ENCODE measurements at places on chromosomes 6 and 20.
A peak's percentile ranks its signal among the peaks of the same experiment; 100 is the strongest.

- DNase-seq, result no peak
These were observed 60.8 kb downstream of the CD40 start for GRCh38 chr20:46178891-46179290.

DNA sequence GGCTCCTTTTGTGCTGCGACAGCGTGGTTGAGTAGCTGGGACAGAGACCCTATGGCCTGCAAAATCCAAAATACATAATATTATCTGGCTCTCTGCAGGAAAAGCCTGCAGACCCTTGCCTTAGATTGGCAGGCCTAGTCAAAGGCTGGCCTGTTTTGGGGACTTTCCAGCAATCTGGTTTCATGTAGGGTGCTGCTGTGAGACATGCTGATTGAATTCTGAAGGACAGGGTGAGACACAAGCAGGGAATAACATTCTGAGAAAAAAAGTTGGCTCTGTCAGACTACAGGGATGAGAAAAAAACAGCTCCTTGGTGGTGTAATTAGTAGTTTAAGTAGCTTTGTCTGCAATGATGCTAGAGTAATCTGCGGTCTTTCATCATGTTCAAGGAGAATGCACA is 402.7 kb upstream of the AGPAT4 start:
- DNase-seq, result no peak

DNA sequence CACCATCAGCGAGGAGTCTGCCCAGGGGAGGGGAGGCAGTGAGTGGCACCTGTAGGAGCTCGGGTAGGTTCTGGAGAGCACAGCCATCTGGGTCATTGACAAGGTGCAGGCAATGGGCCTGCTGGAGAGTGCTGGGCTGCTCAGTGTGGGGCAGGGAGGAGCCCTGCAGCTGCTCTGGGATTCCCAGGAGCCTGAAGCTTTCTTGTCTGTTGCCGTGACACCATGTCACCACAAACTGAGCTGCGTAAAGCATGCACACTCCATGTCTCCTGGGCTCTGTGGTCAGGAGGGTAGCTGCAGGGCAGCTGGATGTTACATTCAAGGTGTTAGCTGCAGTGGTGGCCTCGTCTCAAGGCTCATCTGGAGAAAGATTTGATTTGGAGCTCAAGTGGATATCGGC is 4.5 kb upstream of the SLC22A1 start:
- no peak for DNase-seq

GRCh38 chr20:62754122-62754990 is 41.9 kb upstream of the MRGBP start:
- peak; percentile 2 for DNase-seq

DNA sequence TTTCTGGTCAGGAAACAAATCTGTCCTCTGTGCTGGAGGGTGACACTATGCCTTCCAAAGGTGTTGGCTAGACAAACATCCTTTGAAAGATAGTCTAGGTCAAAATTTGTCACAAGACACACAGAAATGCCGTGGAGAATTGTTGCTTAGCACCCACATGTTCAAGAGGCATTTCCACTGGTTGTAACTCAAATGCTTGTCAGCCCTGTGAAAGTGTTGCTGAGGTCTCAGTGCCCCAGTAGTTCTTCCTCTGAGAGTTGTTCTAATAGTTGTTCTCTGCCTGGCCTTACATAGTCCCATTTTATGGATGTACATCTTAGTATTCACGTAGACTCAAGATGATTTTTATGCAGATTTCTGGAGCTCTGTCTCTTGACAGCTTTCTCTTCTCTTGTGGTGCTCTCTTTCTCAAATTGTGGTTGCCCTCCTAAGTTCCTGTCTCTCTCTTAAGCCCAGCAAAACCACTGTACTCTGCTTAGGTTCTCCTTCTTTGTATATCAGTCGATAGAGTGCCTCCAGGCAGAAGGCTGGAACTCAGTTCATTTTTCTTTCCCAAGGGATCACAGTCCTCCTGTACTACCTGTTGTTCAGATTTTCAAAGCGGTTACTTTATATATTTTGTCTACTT is 39.5 kb upstream of the REV3L start:
- DNase-seq, result no peak

DNA sequence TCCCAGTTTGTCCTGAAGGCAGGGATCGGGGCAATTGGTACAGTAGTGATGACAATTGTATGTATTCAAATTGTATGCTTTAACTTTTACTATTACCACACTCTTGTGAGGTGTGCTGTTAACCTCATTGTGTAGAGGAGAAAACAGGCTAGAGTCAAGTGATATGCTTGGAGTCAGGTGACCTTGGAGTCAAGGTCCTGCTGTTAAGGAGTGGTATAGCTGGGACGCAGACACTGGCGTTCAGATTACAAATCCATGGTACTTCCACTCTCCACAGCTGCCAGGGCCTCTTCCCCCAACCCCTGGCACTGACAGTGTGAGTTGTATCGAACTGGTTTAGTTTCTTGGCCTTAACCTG is 10.5 kb downstream of the CNPY3 start:
- DNase-seq, result no peak

- DNase-seq, result no peak
These were observed 610.6 kb downstream of the HDGFL1 start for GRCh38 chr6:23179994-23180393.

GRCh38 chr6:36491378-36491965 is 48.7 kb downstream of the KCTD20 start:
- DNase-seq, result no peak

DNA sequence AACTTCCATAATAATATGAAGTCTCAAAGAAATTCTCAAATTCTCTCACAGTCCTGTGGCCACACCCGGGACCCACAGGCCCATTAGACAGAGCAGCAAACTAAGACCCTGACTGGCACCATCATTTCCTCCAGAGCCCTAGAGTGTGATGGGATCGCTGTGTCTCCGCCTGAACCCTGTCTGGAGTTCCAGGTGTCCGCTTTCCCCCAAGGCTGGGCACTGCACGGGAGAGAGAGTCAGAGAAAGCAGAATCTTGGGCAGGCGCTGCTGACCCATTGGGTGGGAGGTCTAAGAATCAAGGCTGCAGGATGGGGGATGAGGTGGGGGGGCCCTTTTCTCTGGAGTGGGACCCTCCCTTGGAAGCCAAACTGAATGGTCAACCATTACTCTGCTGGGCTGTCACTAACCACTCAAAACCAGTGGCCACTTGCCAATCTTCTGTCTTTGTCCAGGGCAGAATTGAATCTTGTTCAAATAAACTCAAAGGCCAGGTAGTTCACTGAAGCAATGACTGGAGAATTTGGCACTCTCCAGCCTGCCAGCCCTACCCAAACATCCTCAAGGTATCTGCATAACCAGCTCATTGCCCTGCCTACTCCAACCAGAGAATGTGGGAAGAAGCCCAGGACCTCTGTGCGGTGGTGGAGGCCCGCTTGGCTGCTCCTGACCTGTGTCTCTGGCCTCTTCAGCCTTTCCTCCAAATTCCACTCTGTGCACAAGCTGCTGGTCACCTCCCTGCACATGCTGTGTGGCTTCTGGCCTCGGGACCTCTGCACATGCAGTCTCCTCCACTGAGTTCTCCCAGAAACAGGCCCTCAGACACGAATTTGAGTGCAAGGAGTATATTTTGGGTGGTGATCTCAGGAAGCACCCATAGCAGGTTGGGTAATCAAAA is 141.1 kb downstream of the CEBPB start:
- DNase-seq, result no peak

- DNase-seq, result no peak
These were observed 179.8 kb downstream of the CLIC5 start for GRCh38 chr6:45835721-45836437.

DNA sequence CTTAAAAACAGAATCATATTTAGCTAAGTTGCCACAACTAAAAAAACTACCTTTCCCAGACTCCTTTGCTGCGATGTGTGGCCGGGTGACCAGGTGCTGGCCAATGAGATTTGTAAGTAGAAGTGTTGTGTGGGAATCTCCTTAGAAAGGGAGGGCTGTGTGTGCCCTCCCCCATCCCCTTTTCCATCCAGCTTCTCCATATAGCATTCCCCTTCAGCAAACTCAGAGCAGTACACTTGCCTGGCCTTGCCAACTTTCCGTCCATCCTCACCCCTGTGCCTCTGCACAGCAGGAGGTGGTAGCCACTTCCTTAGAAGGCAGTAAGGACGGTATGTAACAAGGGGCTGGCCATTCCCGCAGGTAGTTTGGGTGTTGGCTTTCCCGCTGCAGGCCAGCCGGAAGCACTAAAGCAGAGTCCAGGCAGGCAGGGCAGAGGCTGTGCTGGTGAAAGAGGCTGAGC is 22.3 kb upstream of the KCNK16 start:
- DNase-seq, result no peak

DNA sequence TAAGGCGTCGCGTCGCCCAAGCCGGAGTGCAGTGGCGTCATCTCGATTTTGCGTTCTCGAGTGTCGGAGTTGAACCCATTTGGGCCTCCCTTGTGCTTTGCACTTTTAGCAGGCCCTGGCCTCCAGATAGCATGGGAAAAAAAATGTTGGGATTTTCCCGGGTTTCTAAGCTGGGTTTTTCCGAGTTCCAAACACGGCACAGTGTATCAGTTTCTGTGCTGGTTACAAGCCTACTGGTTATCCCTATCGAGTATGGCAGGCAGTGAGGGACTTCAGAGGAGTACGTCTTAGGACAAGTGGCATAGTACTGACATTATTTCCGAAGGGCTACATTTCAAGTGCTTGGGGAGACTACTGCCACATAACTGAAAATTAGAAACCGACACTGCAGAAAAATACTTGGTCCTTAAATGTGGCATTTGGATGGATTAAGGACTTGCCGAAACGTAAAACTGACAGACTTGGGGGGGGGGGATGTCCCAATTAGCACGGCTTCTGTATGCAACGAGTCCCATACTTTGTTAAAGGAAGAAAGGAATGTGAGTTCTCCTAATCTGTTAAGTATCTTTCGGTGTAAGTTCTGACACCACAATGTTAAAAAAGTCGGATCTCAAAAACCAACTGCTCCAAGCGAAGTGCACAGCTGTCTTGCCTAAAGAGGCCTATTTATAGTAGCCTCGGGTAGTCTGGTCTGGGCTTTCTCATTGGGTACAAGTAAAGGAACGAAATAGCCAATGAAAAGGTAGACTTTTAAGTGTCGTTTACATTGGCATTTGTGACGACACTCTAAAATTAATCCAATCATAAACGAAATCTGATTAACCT is 70.2 kb downstream of the HFE start:
- DNase-seq, result peak; percentile 98

DNA sequence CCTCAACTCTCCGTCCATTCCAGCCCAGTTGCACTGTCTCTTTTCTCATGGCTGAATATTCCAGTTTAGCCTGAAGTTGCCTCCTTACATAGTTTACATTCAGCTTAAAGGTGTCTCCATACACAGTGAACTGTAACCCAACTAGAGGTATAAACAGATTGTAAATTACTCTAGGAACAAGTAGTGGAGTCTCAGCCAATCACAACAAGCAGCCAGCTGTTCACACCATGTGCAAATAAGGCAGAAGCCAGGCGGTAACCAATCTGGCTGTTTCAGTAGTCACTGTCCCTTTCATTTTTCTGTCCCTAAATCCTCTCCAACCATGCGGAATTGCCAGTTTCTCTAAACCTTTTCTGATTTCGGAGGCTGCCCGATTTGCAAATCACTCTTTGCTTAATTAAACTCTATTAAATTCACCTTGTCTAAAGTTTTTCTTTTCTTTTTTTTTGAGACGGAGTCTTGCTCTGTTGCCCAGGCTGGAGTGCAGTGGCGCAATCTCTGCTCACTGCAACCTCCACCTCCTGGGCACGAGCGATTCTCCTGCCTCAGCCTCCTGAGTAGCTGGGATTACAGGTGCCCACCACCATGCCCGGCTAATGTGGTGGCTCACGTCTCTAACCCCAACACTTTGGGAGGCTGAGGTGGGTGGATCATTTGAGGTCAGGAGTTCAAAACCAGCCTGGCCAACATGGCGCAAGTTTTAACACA is 37.6 kb upstream of the GFOD1 start:
- no peak for DNase-seq

GRCh38 chr20:21149344-21149743 is 23.5 kb downstream of the KIZ start:
- no peak for DNase-seq

DNA sequence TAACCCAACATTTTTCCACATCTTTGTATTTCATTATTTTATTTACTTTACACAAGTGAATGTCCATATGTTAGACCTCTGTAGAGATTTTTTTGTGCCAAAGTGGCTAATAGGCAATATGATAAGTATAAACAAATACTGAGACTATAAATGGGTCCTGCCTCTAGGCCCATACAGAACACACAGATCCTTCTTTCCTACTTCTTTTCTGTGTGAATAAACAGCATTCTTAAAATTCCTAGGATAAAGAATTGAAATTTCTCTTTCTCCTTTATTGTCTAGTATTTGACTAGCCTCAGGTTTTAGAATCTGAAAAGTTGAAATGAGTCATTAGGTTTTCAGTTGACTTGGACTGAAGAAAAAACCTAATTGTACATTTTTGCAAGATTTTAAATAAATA is 46.3 kb upstream of the HS3ST5 start:
- no peak for DNase-seq

DNA sequence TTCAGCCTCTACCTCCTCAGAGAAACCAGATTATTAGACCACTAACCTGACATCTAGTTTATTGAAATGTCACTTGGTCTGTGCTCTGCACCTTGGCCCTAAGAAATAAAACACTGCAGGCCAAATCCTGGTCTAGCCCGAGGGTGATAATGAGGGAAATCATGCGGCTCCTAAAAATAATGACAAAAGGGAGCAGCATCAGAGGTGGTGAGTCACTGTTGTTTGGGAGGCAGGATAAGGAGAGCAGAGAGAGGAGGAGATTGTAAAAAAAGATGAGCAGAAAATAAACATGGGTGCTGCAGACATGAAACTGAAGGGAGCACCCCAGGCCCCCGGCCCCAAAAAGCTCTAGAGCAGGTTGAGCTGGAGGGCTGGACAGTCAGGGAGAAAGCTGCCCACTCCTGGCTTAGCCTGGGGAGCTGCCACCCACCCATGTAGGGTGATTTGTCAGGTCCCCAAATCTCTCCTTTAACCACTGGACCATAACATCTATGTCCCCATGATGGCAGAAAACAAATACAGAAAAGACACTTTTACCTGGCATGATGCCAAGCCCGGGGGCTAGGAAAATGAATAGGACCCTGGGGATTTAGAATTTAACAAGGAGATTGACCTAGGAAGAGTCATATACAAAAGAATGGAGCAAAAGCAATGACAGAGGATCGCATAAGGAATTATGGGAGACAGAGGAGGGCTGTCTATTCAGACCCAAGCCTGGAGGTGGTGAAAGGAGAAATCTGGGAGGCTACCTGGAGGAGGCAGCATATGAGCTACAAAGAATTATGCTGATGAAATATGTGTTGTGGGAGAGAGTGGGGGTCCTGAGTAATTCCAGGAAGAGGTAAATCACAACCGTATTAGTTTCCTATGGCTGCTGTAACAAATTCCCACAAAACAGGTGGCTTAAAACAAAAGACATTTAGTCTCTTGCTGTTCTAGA is 103.7 kb downstream of the SNAP25 start:
- DNase-seq, result no peak

DNA sequence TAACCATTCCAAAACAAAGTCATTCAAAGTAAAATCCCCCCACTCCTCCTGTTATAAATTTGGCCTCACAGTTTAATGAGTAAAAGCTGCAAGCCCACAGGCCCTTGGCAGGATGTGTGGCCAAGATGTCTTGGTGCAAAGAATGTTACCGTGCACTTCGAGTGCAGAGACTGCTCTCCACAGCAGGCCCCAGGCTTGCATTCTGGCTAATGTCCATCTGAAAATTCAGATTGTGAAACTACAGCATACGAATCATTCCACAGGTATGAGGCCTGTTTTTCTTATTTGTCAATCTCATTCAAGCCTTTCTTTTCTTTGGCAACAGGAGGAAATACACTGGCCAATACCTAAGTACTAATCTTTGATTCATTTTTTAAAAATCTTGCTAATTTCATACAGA is 7.1 kb downstream of the RPS6KA2 start:
- no peak for DNase-seq

- peak; percentile 49 for DNase-seq
These were observed 682 bp downstream of the BRD2 start for GRCh38 chr6:32968867-32969684.

Measured in T-helper 2 cell (primary cell).